Epithelial cell of proximal tubule (primary cell): ENCODE measurements at places on chromosomes 2 and 18. TPM values are rescaled to one million over a fixed set of nuclear protein-coding genes. Genes with fewer than 3 reads are reported as not detected.

The PDCL3 gene
- total RNA-seq = 20.8 and 24.5 TPM in 2 replicates

The CFAP221 gene
- total RNA-seq = 0.80 TPM in 1 of 2 replicates, not detected in the other

The UNC80 gene
- not detected in 2 replicates for total RNA-seq

The MEIS1 gene
- 0.23 and 3.5 TPM in 2 replicates for total RNA-seq

The MAL gene
- 28.5 and 63.8 TPM in 2 replicates for total RNA-seq

The RUFY4 gene
- total RNA-seq = not detected in 2 replicates

The CLEC4F gene
- not detected in 2 replicates for total RNA-seq

The ZSWIM2 gene
- total RNA-seq = not detected in 2 replicates

The C2orf80 gene
- total RNA-seq = not detected in 2 replicates

The LTBP1 gene
- total RNA-seq = 10.5 and 43.9 TPM in 2 replicates

The RAMP1 gene
- 4.0 and 6.5 TPM in 2 replicates for total RNA-seq

The CCDC85A gene
- 0.07 and 0.17 TPM in 2 replicates for total RNA-seq

The IL1RN gene
- 0.29 and 1.1 TPM in 2 replicates for total RNA-seq

The ALLC gene
- total RNA-seq = not detected in 2 replicates

The L3MBTL4 gene
- total RNA-seq = 0.65 and 4.0 TPM in 2 replicates

The COX7A2L gene
- 147 and 150 TPM in 2 replicates for total RNA-seq

The SCN9A gene
- 0.87 and 2.1 TPM in 2 replicates for total RNA-seq

The STON1 gene
- 0.51 and 2.0 TPM in 2 replicates for total RNA-seq

The TLX2 gene
- not detected in 2 replicates for total RNA-seq

The LIMS1 gene
- total RNA-seq = 58.3 and 95.4 TPM in 2 replicates

The GALR1 gene
- not detected in 2 replicates for total RNA-seq

The IL36RN gene
- not detected in 2 replicates for total RNA-seq

The RGPD4 gene
- total RNA-seq = not detected in 2 replicates

The BMP10 gene
- total RNA-seq = not detected in 2 replicates

The SERPINB3 gene
- total RNA-seq = 0.12 TPM in 1 of 2 replicates, not detected in the other

The SPR gene
- 26.2 and 29.5 TPM in 2 replicates for total RNA-seq

The VSNL1 gene
- not detected in 2 replicates for total RNA-seq

The CCDC102B gene
- total RNA-seq = 0.17 and 0.43 TPM in 2 replicates

The HSPD1 gene
- 407 and 601 TPM in 2 replicates for total RNA-seq

The ONECUT2 gene
- under 0.01 and 0.06 TPM in 2 replicates for total RNA-seq

The NPC1 gene
- total RNA-seq = 54.8 and 69.5 TPM in 2 replicates

The DYNAP gene
- total RNA-seq = not detected in 2 replicates
